ENCODE measurements at places on chromosomes 7 and 10.

DNA sequence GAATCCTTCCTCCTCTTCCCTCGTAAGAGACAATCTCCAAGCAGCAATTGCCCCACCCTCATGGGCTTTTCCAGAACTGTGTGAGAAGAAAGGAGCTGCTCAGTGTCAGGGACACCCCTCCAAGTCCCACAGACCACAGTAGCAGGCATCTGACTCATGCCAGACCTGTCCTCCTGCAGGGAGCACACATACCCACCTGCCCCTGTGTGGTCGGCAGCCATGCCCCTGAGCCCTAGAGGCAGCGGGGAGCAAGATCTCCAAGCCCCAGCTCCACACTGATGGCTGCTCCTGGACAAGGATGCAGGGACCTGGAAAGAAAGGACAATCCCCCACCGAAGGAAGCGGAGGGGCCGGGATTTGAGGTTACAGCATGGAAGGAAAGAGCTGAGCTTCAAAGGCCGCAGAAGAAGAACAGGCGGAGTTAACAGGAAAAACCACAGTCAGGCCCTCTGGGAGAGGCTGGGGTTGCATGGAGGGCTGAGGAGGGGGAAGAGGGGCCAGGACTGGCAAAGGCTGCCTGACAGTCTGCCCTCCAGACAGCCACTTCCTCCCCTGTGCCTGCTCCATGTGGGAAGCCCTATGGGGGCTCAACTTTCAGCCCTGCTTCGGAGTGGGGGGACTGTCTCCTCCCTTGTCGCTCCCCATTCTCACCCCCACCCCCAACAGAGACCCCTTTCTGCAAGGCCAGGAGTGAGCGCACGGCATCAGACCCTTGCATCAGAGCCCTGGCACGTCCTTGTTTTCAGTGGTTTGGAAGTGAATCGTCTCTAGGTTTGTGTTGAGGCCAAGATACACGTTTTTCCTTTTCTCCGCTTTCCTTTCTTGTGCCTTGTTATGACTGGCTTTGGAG lies 46.8 kb downstream of the ASB13 start:
- DNase-seq = no peak

- no peak for DNase-seq
Observed at GRCh38 chr10:22246680-22247391, 29.0 kb upstream of the EBLN1 start.

- DNase-seq = no peak
Observed at GRCh38 chr10:62277971-62278370, 9.3 kb upstream of the RTKN2 start.

DNA sequence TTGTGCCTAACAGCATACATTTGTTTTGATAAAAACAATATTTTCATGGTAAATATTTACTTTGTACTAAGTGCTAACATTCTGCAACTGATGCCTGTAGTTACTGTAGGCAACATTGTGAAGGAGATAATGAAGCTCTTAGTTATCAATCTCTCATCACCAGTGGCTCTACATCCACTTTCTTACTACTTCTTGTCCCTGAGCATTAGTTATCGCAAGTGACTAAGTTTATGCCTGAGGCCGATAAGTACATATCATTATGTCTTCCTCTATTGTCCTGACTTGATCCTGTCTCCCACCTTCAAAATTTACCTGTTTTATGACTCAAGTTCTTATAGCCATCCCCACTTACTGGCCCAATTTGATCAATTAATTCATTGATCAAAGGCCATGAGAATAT lies 63.6 kb downstream of the MACC1 start:
- DNase-seq = no peak

- no peak for DNase-seq
Observed at GRCh38 chr7:22765609-22766008, 38.6 kb downstream of the IL6 start.

DNA sequence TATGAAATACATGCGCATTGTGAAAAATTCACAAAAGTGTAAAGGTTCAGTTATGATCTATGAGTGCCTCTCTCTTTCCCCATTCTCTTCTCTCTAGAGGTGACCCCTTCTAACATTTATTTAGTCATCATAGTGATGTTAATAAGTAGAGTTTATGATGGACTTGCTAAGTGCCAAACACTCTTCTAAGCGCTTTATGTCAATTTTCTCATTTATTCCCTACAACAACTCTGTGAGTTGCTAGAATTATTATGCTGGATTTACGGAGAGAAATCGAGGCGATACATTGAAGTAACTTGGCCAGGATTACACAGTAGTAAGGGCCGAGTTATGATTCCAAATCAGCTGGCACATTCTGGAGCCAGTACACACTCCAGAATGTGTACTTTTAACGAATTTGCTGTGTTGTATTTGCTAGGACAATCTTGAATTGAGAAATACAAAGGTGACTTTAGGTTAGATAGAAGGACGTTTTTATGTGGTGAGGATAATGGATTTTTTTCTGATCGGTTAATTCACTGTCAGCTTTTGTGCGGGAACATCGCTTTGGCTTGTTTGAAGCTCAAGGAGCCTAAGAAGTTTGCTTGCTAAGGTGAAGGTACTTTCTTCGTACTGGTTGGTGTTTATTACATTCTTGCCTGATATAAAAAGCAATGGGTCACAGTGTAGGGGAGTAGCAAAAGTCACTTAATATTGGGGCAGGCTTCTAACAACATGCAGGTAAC lies 1.4 kb downstream of the ATRNL1 start:
- DNase-seq = no peak

- DNase-seq = peak; percentile 43
Observed at GRCh38 chr10:68550747-68551411, 9.3 kb upstream of the TET1 start.

GRCh38 chr10:126092366-126093215 lies 196.2 kb downstream of the FANK1 start:
- DNase-seq = no peak

GRCh38 chr10:70191161-70191971 lies 21.1 kb upstream of the SAR1A start:
- DNase-seq = no peak

DNA sequence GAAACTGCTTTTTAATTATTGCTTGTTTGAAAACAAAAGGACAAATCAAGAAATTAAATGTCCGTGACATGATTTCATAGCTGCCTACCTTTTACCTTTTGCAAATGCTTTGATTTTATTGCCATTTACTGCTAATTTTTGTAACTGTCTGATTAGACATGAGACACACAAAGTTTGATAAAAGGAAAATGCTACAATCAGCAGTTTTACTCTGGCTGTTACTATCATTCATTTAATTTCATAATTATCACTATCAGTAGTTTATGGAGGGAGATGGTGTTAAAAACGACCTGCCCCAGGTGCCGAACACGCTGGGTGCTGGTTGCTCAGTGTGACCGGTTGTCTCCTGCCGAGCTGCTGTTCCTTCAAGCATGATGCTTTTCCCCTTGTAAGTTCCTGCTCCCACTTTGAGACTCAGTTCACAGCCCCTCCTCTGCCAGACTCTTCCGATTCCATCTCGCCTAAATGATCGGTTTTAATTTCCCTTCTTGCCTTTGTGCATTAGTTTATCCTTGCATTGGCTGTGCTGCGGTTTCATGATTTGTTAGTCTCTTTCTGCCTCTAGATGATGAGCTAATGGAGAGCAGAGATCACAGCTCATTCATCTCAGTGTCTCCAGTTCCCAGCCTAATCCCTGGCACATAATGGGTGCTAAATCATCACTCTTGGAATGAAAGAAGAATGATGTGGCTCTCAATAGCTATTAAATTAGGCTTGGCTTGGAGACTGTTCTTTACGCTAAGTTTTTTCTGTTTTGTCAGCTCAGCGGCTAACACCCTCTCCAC lies 110.6 kb downstream of the PFKFB3 start:
- DNase-seq = no peak

GRCh38 chr7:20320322-20320721 lies 10.4 kb upstream of the ITGB8 start:
- no peak for DNase-seq

DNA sequence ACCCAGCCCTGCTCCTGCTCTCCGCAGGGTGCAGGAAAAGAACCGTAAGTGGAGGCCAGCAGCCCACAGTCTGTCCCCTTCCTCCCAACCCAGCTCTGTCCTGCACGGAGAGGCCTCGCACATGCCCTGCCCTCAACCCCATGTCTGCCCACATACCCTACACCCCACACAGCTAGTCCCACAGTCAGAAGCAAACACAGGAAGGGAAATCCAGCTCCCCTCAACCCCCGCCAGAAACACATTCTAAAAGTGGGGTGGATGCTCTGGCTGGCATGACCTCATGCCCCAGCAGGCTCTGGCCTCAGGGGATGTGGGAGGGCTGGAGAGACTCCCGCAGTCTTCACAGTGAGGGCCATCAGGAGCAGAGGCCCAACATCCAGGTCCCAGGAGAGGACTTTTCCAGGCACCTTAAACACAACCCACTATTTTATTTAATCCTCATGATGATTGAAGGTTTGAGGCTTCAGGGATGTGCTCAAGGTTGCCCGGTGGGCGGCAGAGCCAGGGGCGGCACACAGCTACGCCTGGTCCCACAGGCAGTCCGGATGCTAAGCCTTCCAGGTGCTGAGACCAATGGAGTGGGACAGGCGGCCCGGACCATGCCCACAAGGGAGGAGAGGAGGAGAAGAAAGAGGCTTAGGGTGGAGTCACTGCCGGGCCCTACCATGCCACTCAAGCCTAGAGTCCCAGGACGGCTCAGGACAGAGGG lies 29.9 kb downstream of the CALML5 start:
- DNase-seq = no peak

DNA sequence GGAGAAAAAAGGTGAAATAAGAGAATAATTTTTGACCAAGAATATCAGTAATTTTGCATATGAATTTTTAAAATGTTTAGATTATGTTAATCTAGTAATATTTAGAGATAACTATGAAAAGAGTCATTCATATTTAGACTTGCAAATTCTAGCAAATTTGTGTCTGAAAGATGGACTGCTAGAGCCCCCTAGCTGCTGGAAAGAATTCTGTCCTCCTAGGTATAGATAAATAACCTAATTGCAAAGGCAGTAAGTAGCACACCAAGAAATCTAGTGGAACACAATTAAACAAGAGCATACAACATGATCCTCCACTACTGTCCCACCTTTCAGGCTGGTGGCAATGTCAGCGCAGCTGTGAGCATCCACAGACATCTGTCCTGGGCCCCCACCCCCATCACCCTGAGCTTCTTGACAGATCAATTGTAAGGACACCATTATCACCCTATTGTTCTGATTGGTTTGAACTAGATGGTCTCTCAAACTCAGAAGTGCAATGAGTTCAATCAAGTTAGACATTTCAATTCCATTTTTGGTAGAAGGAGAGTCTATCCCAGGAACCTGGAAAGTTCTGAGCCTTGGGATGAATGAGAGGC lies 15.0 kb upstream of the GFRA1 start:
- DNase-seq = no peak

DNA sequence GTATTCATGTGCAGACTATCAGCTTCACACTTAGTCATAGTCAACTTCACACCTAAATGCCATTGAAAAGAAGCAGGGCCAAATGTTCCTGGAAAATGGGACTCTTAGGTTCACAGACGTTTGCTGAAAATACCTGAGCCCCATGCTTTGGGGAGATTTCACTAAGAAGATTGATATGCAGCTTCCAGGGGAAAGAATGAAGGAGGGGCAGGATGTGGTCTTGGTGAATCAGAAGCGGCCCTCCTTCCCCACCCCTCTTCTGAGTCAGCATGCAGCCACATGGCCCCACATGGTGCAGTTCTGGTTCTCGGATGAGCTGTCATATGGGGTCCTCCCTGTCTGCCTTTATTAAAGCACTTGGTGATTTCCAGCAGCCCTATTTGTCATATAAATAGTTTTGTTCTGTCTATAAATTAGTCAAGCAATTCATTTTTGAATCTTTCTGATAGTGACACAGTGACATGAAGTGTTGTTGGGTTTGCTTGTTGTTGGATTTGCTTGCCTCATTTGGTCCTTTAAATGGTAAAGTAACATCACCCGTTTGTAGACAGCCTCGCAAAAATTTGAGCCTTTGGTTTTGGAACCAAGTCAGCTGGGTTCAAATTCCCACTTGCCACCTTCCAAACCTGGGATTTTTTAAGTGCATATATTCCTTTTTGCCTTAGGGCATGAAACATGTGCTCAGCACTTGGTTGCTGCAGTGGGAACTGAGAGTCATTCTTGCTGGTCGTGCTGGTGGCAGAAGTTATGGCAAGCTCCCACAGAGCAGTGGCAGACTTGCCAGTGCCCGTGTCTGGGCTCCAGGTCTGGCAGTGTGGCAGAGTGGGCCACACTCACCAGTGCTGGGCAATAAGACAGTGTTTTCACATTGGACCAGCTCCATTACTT lies 68.1 kb upstream of the CDK6 start:
- DNase-seq = peak; percentile 31

DNA sequence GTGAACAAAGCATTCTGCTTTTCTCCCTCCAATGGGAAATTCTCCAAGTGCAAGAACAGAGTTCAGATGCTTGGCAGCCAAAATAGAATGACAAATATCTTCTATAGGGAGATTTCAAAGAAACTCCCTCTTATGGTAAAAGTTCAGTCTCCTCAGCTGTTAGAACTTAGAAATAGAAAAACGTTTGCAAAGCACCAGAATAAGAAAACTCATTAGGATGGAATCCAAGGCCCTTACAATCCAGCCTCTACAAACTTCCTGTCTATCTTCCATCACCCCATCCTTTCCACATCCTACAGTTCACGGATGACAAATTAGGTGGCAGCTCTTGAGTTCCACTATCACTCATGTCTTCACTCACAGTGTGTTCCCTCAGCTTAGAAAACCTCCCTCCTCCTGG lies 25.7 kb downstream of the FAM13C start:
- no peak for DNase-seq

DNA sequence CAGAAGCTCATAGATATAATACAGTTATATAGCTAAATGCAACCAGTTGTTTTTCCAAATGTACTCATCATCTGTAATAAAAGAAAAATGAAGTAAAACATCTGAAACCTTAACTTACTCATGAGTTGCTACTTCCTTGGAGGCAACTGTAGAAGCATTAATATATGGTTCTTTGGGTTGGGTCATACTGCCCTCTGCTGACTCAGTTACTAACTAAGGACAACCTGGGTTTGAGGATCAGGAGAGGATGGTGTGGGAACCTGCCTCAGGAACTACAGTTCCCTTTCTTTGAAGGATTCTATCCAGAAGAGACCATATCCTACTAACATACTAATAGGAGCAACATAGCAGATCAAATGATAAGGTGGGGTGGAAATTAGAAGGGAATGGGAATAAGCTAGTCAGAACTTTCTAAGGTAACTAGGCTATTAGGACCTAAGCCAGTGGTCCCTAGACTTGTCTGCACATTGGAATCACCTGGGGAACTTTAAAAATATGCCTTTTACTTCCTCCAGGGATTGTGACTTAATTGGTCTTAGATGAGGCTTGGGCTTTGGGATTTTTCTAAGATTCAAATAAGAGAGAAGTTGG lies 20.7 kb downstream of the COX15 start:
- no peak for DNase-seq

DNA sequence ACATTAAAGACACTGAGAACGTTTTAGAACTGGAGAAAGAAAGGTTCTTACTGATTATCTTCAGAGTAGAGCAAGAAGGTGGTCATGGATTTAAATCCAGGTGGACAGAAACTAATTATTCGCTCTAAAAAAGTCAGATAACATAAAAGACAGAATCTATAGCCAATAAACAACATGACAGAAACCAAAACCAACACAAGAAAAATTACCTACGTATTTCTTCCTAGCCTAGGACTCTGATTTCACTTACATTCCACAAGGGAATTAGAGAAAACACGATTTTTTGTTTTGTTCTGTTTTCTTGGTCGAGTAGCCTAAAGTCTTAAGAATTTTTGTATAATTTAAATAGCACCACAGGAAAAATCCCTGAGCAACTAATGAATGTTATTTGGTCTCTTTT lies 15.1 kb downstream of the CPA1 start:
- DNase-seq = no peak

Measured in GM12892 (cell line).